ENCODE measurements at places on chromosomes 4 and X.

DNA sequence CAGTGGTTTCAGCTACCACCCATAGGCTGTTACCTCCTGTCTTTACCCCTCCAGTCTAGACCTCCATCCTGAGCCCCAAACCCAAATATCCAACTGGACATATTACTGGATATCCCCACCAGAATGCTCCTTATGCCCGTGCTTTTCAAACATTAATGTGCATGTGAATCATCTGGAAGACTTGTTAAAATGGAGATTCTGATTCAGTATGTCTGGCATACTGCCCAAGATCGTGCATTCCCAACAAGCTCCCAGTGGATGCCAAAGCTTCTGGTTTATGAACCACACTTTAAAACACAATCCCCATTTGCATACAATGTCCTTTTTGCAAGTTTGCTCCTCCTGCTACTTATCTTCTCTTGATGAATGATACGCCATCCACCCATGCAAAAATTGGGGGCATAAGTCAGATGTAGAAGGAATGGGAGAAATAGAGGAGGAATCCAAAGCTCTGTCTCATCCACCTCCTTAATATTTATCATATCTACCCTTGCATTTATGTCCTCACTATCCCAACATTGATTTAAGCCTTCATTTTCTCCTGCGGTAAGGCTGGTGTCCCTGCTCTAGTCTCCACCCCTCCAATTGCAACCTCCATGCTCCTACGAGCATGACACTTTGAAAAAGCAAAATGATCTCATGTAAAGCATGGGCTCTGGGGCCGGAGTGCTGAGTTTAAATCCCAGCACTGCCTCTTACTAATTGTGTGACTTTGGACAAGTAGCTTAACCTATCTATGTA is 7.4 kb upstream of the PGRMC1 start:
- DNase-seq: peak; percentile 47

DNA sequence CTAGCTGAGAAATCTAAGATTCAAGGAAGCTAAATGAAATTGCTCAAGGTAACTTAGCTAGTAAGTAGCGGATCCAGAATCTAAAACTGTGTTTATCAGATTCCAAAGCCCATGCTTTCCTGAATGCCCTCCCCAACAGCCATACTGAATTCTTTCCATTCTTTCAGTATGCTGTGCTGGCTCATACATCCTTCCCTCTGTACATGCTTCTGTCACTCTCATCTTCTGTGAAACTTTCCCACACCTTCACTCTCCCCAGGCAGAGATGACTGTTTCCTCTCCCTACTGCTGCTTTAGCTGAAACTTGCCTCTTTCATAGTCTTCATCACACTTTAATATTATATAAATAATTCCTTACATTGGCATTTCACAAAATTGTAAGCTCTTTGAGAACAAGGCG is 39.3 kb upstream of the SMARCAD1 start:
- DNase-seq: no peak

DNA sequence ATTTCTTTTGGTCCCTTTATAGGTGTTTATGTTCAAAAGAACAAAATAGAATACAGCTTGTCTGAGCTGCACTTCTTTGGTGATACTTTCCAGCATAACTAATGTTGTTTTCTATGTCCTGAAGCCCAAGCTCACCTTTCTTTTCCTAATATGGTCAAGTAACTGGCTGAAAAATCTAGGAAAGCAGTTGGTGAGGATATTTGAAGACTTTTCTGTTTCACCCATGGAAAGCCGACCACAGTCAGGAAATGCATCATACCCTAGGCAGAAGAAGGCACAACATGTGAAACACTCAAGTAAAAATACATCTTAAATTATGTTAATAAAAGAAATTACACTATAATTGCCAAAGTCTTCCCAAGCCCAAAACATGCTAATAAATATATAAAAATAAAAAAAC is 337.0 kb downstream of the PDGFC start:
- DNase-seq: no peak

DNA sequence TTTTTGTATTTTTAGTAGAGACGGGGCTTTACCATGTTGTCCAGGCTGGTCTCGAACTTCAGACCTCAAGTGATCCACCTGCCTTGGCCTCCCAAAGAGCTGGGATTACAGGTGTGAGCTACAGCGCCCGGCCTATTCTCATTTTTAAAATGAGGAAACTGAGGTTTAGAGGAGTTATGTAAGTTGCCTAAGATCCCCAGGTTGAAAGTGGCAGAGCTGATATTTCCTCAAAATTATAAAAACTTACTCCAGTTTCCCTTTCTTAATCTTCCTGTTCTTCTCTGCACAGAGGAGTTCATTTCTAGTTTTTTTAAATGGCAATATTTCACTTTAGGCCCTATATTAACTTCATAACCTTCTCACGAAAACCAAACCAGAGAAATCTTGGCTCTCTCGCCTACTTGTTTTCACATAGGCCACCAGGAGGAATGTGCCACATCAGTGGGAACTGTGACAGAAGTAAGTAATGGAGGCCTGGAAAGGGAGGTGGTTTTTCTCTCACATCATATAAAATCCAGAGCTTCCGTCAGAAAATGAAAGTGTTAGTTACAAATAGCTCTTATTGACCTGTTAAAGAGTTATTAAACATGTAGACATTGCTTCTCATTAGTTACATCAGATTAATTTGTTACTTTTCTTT is 16.1 kb upstream of the RS1 start:
- no peak for DNase-seq

- DNase-seq: peak; percentile 28
These were observed 44.5 kb upstream of the SCML1 start for GRCh38 chrX:17692709-17693346.

GRCh38 chr4:145891958-145892357 is 46.7 kb downstream of the ZNF827 start:
- DNase-seq: no peak

DNA sequence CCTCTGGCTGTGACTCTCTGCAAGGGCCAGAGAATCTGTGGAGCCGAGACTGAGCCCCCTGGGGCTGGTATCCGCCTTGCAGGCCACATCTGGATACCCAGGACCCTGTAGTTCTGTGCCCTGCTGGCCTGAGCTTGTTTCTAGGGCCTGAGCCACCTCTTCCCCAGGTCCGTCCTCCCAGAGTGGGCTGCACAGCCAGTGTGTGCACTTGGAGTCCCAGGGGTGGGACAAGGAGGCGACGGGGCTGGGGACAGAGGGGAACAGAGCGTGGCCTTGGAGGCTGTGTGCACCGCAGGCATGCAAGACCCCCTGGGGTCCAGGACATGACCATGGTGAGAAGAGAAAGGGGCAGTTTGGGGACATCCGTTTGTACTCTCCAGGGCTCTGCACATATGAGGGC is 105.5 kb downstream of the SORCS2 start:
- no peak for DNase-seq

DNA sequence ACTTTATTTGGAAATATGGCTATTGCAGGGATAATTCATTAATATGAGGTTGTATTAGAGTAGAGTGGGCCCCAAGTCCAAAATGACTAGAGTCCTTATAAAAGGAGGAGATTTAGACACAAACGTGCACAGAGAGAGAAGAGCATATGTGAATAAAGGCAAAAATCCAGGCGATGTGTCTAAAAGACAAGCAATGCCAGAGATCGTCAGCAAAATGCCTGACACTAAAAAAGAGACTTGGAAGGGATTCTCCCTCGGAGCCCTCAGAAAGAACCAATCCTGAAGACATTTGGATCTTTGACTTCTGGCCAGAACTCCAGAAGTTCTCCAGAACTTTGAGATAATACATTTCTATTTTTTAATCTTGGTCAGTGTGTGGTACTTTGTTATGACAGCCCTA is 472.1 kb downstream of the NLGN4X start:
- no peak for DNase-seq

GRCh38 chrX:118216087-118216486 is 99.5 kb upstream of the KLHL13 start:
- no peak for DNase-seq

DNA sequence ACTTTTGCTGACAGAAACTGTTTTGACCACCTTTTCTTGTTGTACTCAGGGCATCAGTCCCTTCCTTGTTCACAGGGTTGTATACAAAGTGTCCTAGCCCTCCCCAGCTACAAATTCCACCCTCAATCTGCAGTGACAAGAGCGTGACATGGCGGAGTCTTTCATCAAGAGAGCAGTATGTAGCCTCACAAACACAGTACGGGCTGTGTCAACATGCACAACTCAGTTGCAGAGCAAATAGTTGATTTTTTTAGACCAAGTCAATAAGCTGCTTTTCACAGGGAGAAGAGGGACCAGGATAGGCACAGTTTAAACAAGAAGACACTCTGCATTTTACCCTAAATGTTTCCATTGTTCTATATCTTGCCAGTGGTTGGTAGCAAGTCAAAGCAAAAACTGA is 8.6 kb upstream of the HS6ST2 start:
- DNase-seq: no peak

- DNase-seq: no peak
These were observed 131.4 kb downstream of the GBA3 start for GRCh38 chr4:22824091-22824490.

GRCh38 chrX:6468706-6469105 is 66.2 kb downstream of the VCX3A start:
- no peak for DNase-seq

- no peak for DNase-seq
These were observed 280.4 kb downstream of the DHX15 start for GRCh38 chr4:24303926-24304325.

DNA sequence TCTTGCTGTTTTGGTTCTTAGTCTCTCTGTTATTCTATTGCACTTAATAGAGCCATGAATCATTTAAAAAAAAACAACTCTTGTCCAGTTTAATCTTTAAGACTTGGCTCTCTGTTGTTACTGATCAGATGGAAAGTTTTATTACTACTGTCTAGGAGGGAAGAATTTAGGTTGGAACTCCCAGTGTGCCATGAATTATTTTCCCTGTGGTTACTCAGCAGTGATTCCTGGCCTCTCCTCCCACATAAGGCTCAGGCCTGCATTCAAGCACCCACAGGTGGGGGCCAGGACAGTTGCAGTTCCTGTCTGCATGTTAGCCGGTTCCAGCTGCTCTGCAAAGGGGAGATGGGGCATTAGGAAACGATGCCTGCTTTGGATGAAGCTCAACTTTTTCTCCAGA is 29.8 kb upstream of the ESX1 start:
- peak; percentile 19 for DNase-seq

- no peak for DNase-seq
These were observed 475.4 kb upstream of the HS3ST1 start for GRCh38 chr4:11904117-11904535.

DNA sequence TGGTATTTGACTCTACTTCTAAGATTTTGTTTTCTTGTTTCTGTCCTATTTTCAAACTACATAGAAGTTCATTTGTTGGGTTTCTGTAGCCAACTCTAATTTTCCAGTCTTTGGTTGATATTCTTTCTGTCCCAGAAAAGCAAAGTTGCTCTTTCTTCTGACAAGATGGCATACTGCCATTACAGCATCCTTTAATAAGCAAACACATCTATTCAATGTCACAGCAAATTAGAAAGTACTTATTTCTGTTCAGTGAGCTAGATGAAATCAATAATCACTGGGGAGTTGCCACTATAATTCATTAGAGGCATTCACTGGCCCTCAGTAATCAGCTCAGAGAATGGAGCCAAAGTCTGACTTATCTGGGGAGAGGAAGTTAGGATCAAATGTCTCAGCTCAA is 1258.0 kb upstream of the IGFBP7 start:
- no peak for DNase-seq

- no peak for DNase-seq
These were observed 7.8 kb downstream of the GATB start for GRCh38 chr4:151753056-151753455.

- peak; percentile 1 for DNase-seq
These were observed 720 bp upstream of the STK26 start for GRCh38 chrX:132022198-132022966.

GRCh38 chrX:136094962-136095361 is 52.4 kb upstream of the FHL1 start:
- DNase-seq: no peak

GRCh38 chr4:140222171-140222570 is 68.2 kb upstream of the MAML3 start:
- DNase-seq: no peak

DNA sequence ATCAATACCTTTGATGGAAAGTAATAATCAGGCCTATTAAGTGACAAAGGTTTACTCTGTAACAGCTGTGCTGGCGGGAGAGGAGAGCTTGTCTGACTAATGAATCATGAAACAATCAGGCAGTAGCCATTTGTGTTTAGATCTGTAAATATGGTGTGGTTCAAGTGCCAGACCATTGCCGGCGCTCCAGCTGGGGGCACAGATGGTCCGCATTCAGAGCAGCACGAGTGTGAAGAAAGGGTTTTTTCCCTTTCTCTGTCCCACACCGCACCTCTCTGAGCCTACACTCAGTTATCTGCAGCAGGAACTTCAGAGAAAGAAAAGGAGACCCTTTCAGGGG is 111.3 kb upstream of the PAQR3 start:
- no peak for DNase-seq

DNA sequence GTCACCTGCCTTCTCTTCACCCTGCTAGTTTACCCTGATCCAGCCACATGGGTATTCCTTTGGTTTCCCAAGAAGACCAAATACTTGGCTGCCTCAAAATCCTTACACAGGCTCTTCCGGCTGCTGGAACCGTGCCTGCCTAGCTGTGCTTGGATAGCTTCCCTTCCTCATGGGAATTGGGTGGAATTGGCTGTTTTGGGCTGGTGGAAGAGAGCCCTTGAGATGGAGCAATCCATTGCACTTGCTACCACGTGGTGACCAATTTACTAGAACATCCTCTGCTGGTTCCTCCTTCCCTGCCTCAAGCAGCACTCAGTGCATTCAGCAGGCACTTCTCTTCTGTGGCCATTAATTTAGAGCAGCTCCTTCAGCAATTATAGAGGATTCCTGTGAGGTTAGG is 119.3 kb upstream of the AP1S2 start:
- DNase-seq: peak; percentile 5

DNA sequence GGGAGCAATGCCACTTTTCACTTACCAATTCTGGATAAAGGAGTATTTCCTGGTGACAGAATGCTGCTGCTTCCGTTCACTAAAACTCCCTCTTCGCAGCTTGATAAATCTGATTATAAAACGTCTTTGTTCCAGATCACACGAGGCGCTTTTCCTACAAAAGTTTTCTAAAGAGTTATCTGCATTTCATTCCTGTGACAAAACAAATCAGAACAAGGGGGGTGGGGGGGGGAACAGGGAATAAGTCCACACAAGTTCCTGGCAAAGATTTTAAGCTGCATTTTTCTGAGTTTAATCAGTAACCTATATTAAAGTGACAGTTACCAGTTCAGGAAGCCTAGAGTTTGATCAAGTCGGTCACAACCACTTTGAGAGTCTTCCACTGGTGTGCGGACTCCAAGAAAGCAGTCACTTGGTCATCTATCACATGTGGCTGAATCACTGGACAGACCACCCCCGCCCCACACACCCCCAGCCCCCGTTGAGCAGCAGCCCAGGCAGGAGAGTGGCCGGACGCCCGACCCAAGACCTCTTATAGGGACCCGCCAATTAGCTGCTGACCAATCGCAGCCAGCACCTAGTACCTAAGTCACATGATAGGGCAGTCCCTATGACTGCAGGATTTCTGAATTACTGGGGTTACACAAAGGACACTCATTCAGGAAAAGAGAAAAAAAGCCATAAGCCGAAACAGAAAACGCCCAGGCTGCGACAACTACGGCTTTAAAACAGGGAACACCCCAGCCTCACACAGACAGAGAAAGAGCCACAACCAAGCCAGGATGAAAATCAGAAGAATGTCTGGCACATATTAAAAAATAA is 569.3 kb upstream of the DIPK2B start:
- DNase-seq: peak; percentile 69

- no peak for DNase-seq
These were observed 19.4 kb upstream of the SEL1L3 start for GRCh38 chr4:25882226-25882625.

- DNase-seq: peak; percentile 49
These were observed 9.6 kb downstream of the SLC25A5 start for GRCh38 chrX:119477812-119478232.
